ENCODE measurements at places on chromosomes 4 and X.

DNA sequence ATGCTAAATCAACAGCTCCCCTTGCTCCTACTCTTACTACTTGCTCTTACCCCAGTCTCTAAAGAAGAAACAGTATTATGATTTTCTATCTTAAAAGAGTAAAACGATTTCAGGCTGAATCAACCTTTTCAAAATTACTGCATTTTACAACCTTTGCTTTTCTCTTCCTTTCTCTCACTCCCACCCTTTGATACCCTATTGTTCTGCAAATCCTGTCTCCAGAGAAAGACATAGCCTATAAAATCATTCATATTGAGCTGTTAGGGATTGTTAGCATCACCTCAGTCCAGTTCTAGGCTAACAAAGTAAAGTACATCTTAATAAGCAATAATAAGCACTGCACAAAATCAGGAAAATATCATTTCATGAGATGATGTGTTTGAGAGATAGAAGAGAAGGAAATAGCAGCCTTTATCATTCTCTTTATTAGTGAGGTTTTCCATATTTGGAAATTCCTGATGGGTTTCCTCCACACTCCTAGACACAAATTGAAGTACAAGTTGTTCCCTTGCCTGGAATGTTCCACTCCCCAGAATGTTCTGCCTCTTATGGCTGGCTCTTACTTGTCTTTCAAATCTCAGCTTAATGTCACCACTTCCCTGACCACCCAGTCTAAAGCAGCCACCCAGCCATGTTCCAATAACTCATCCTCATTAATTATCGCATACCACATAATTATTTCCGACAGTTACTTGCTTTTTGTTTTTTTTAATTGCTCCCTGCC is 219.7 kb downstream of the PALLD start:
- DNase-seq, result no peak

GRCh38 chr4:41427931-41428600 is 109.9 kb upstream of the LIMCH1 start:
- no peak for DNase-seq

GRCh38 chr4:64799751-64800150 is 390.5 kb upstream of the TECRL start:
- DNase-seq, result no peak

DNA sequence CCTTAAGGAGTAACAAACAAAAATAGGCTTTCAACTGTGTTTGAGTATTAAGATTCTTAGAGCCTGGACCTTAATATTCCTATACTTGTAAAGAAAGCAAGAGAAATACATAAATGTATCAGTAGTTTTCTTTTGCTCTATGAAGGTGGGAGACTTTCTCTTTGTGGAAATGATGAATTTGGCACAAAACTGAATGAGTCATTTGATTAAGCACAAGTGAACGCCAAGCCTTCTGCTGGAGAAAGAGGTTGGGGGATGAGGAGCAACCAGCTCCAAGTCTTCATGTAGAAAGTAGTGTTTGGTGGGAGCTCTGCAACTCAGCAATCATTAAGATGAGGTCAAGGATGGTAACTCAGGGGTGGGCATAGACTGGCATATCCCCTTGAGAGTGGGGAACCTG is 49.6 kb downstream of the MEPE start:
- no peak for DNase-seq

GRCh38 chrX:64976673-64977040 is 407 bp upstream of the ZC4H2 start:
- DNase-seq, result no peak

- DNase-seq, result no peak
Observed at GRCh38 chrX:72347366-72347765, 41.7 kb upstream of the CITED1 start.

- no peak for DNase-seq
Observed at GRCh38 chrX:110021258-110022022, 18.5 kb downstream of the TMEM164 start.

- DNase-seq, result peak; percentile 97
Observed at GRCh38 chrX:47233333-47234113, 714 bp downstream of the USP11 start.

DNA sequence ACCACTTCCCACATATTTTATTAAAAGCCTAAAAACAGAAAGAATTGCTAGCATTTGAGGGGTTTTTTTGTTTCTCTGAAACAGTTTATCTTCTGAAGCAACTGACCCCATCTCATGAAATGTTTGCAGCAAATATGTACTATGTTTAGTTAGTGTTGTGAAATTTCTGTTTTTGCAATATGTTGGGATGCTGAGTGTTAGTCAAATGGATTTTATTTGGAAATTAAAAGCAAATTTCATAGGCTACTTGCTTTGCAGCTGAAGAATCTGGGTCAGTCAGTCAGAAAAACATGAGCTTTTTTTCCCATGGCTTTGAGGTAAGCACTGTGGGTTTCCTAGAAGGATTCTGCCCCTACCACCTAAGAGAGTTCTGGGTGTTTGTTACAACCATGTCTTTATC is 184.9 kb upstream of the DKK2 start:
- no peak for DNase-seq

GRCh38 chr4:54513204-54513603 is 144.6 kb upstream of the KIT start:
- DNase-seq, result no peak

DNA sequence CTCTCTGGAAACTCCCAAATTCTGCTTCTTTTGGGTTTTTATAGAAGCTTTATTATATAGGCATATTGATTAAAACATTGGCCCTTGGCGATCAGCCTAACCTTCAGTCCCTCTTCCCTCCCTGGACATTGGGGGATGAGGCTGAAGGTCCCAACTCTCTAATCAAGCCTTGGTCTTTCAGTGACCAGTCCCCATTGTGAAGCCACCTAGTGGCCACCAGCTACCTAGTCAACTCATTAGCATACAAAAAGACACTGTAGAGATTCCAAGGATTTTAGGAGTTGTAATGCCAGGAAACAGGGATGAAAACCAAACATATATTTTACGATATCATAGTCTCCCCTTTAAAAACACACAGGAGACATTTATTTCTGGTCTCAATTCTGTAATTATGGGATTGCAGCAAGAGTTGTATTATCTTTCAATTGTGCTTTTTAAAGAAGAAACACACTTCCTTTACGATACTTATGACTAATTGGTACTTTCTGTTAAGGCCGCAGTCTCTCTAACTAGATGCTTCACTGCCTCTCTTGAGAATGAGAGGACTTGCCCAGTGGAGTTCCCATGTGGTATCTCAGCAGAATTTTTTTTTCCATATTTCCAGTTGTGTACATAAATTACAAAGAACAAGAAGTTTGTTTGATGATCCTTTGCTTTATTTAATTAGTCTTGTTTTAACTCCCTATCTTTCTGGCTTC is 58.2 kb downstream of the WDR17 start:
- no peak for DNase-seq

DNA sequence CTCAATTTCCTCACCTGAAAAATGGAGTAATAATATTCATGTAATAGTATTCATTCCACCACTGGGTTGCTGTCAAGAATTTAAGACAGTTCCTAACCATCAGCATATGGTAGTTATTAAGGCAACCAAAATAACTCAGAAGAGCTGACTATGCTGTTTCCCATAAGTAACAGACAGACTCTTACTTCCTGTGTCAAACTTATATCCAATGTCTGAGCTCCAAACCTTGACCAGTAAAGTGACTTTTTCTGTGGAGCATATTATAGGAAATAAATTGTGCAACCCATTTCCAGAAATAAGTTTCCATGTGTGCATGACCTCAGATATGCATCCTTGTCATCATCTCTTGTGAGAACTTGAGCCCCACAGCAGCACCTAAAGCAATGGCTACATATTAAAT is 78.8 kb downstream of the HADH start:
- no peak for DNase-seq

DNA sequence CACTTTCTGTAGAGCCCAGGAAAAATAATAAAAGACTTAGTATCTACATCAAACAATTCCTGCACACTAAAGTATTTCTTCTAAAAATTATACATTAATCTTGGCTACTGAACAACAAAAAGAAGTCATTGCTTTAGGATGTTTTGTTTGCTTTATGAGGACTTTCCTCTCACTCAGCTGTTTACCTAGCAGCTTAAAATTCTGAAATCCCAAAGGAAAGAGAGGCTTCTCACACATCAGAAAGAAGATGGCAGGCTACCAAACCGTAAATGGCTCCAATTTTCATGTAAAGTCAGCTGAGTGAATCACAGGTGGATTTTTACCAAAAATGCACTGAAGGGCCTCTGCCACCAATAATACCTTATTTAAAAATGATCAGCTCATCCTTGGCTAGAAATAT is 9.0 kb upstream of the TRPC3 start:
- no peak for DNase-seq

DNA sequence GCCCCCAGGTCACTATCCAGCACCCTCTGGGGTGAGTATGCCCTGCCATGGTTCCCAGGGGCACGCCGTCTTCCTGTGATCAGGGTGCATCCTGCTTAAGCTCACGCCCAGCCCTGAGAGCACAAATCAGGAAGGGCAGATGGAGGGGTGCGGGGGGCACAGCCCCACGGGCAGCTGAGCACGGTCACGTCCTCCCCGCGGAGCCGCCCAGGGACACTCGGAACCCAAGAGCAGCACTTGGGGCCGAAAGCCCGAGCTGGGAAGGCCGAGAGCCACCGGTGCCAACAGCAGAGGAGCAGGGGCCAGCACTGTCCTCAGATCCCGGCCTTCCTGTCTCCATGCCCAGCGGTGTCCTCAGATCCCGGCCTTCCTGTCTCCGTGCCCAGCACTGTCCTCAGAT is 21.5 kb downstream of the NELFA start:
- no peak for DNase-seq

DNA sequence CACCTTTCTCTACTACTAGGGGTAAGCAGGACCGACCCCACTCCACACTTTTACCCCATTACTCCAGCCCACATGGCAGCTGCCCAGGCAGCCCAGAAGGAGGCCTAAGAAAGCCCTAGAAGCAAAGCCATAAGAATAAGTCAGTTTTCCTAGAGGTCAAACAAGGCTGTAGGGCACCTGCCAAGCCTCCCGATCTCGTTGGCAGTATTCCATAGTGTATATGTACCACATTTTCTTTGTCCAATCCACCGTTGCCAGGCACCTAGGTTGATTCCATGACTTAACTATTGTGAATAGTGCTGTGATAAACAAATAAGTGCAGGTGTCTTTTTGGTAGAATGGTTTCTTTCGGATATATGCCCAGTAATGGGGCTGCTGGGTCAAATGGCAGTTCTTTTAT is 54.2 kb downstream of the RHOXF2B start:
- no peak for DNase-seq

- DNase-seq, result no peak
Observed at GRCh38 chr4:41176340-41176739, 38.0 kb downstream of the APBB2 start.

DNA sequence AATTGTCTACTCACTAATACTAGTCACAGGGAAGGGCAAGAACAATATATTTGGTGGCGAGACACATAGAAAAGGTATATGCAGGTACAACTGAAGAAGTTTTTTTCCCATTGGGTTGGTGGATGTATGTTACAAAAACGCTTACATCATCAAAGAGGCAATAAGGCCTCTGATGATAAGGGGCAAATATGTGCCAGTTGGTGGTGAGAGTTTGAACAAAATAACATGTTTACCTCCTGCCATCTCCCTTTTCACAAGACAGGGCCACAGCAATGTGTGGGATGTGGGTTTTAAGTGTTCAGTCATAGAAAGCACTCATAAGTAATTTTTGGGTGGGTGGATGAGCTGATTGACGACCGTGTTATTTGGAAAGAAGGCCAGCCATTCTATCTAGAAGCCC is 41.7 kb downstream of the PAGE2 start:
- no peak for DNase-seq

DNA sequence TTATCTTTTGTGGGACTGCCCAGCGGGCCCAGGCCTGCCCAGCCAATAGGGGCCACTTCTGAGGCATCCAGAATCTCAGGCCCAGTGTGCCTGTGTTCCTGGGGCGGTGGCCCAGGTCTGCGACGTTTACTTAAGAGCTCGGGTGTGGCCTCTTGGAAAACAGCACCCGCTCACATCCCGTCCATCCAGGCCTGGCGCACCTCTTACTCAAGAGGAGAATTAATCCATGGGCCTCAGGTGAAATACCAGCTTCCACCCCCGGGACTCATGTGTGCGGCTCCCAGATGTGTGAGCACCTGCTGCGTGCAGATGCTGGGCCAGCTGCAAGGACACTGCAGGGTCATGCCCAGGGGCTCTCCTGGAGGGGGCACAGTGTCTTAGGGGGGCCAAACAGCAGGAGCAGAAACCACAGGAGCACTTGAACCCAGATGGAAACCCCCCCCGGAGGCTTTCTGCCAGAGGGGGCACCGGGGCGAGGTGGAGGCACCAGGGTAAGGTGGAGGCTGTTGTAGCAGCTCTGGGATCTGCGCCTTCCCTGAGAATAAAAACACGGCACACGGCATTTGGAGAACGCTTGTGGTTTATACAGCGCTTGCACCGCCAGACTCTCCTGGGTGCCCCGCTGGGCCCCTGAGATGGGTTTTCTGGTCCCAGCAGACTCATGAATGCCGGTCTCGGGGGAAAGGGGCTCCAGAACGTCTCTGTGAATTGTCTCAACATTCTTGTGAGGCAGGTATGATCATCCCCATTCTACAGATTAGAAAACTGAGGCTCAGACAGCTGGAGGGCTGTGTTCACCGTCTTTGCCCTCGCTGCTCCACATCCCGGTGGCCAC is 2.8 kb downstream of the PSAPL1 start:
- no peak for DNase-seq

- DNase-seq, result no peak
Observed at GRCh38 chr4:152708361-152708760, 28.6 kb upstream of the TMEM154 start.

GRCh38 chr4:6854098-6854744 is 55.4 kb upstream of the TBC1D14 start:
- no peak for DNase-seq

DNA sequence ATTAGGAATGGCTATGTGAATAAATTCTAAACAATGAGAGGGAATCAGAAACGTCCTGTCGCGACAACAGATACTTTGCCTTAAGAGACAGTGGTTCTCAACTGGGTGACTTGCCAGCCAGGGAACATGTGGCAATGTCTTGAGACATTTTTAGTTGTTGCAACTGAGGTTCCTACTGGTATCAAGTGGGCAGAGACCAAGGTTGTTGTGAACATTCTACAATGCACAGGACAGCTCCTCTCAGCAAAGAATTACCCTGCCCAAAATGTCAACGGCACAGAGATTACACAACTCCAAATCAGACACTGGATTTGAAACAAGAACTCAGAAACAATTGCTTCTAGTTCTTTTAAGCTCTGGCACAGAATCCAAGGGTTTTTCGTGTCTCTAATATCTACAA is 128.6 kb downstream of the ARHGAP6 start:
- no peak for DNase-seq

- no peak for DNase-seq
Observed at GRCh38 chrX:97936296-97936695, 1052.6 kb downstream of the RPA4 start.

DNA sequence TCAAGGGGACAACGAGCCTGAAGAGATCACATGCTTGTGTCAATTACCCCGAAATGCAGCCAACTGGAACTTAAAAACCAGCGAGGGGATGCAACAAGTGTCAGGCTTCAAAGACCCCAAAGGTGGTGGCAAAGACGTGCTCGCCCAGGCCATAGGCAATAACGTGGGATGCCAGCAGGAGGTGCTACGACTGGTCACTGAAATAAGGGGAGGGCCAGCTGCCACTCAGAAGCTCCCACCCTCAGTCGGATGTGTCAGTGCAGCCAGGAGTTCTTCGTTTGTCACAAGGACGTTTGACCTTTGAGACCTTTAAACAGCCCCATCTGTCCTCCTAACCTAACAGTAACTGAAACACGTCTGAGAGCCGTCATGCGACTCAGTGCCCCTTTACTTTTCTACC is 556.8 kb upstream of the PCDH10 start:
- no peak for DNase-seq
